Lower lobe of right lung (tissue), 2 donors: ENCODE measurements at places on chromosomes 11 and 22. TPM values are rescaled to one million over a fixed set of nuclear protein-coding genes. Genes with fewer than 3 reads are reported as not detected.
A peak's percentile ranks its signal among the peaks of the same experiment; 100 is the strongest.

DNA sequence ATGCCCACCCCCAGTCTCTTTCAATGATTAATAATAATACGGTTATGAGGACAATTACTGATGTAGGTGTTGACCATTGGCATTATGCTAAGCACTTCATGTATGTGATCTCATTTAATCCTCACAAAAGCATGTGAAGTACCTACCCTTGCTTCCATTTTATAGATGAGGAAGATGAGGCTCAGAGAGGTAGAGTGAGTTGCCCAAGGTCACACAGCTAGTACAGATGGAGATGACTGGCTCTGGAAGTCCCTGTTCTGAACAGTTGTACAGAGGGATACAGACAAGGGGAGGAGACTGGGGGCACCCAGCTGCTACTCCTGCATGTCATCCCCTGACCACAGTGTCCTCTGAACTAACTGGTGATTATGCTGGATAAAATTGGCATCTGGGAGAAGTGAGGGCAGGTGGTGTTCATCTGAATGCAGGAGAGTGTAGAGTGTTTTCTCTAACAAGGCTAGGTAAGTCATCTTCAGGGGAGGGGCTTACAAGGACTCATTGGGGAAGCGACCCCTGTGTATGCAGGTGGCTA, 43.2 kb downstream of the KIAA1671 start:
- no peak for DNase-seq

DNA sequence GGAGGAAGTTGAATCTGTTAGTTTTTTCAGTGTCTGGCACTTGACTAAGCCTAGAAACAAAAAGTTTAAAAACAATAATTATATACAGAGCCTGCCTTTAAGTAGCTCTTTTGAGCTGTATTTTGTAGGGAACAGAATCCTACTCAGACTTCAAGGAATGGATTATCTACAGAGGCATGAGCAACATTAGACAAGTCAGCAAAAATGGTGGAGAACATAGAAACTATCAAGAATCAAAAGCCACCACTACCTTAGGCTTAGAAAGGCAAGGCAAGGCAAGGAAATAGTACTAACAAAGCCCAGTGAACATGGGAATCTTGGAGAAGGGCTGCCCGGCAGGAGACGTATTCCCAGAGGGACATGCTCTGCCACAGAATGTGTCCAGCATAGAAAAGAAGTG, 353.6 kb upstream of the FAT3 start:
- DNase-seq = no peak

- no peak for DNase-seq
Observed at GRCh38 chr11:25485315-25485714, 846.6 kb upstream of the ANO3 start.

- peak; percentile 20 for DNase-seq
Observed at GRCh38 chr11:70504246-70505020, 106.1 kb downstream of the CTTN start.

- no peak for DNase-seq
Observed at GRCh38 chr22:45104313-45104712, 59.4 kb upstream of the NUP50 start.

DNA sequence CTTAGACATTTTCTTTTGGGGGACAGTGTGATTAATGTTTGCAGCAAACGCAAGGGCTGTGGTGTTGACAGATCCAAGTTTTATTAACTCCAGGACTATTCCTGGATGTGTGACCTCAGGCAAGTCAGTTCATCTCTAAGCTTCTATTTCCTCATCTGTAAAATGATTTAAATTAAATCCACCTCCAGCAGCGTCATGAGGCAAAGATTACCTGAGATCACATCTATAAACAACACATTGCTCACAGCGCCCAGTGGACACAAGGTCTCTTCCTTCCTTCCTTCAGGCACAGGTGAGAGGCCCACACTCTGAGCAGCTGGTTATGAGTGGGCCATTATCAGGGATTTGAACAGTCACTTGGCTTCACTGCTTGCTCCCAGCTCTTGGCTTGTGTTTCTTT, 111.2 kb upstream of the RASSF10 start:
- no peak for DNase-seq

- no peak for DNase-seq
Observed at GRCh38 chr11:104899226-104899625, 966 bp upstream of the CASP12 start.

GRCh38 chr11:96188243-96189006, 154.6 kb downstream of the MAML2 start:
- no peak for DNase-seq

GRCh38 chr11:111598559-111598958, 3.7 kb upstream of the SIK2 start:
- no peak for DNase-seq

GRCh38 chr11:19821412-19821875, 108.8 kb downstream of the NAV2 start:
- peak; percentile 54 for DNase-seq

GRCh38 chr11:30603357-30603756, 17.2 kb upstream of the MPPED2 start:
- DNase-seq = no peak

DNA sequence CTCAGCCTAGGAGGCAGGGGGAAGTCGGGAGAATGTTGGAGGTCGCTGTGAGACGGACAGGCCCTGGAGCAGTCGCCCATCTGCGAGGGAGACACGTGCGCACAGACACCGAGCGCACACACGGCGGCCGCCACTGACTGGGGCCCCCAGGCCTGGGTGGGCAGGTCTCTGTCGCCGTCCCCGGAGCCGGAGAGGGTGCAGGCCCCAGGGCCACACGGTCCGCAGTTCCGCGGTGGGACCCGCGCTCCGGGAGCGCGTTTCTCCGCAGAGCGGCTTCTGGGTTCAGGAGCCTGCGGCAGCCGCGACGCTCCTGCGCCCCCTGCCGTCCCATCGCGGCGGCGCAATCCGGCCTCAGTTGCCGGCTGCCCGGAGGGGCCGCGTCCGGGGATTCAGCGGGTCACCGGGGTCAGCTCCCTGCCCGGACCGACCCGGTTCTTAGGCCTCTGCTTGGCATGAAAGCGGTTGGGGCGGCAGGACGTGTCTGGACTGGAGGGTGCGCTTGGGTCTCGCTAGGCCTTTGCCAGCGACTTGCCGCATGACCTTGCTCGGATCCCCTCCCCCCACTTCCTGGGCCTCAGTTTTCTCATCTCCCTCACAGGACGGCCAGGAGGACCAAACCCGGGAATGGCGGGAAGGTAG, 31.2 kb downstream of the PDE2A start:
- DNase-seq = peak; percentile 72

- DNase-seq = no peak
Observed at GRCh38 chr22:47213571-47214230, 451.3 kb downstream of the TBC1D22A start.

GRCh38 chr11:122293296-122294023, 177.4 kb upstream of the BLID start:
- no peak for DNase-seq

The AQP11 gene
- total RNA-seq = 0.18 TPM

The RPUSD4 gene
- total RNA-seq = 25.8 TPM

The RAG2 gene
- total RNA-seq = not detected

The GAL3ST1 gene
- 1.7 TPM for total RNA-seq

The PPP1R14B gene
- total RNA-seq = 55.4 TPM

The CPT1B gene
- total RNA-seq = 12.6 TPM

The CSNK2A3 gene
- 2.6 TPM for total RNA-seq
